Astrocyte (in vitro differentiated cells and primary cell): ENCODE measurements at places on chromosomes 7 and 10. TPM values are rescaled to one million over a fixed set of nuclear protein-coding genes. Genes with fewer than 3 reads are reported as not detected.

- no peak overlapping the region for H3K27ac ChIP-seq
- DNase-seq: no peak
- H3K27me3 ChIP-seq: no peaks in the 10 kb centered on the region
- no peaks in the 10 kb centered on the region for H3K36me3 ChIP-seq
- H3K4me3 ChIP-seq: no peak overlapping the region
- H3K4me1 ChIP-seq: no peaks in the 10 kb centered on the region
These were observed 401.9 kb downstream of the THSD7A start for GRCh38 chr7:11430112-11430511.

DNA sequence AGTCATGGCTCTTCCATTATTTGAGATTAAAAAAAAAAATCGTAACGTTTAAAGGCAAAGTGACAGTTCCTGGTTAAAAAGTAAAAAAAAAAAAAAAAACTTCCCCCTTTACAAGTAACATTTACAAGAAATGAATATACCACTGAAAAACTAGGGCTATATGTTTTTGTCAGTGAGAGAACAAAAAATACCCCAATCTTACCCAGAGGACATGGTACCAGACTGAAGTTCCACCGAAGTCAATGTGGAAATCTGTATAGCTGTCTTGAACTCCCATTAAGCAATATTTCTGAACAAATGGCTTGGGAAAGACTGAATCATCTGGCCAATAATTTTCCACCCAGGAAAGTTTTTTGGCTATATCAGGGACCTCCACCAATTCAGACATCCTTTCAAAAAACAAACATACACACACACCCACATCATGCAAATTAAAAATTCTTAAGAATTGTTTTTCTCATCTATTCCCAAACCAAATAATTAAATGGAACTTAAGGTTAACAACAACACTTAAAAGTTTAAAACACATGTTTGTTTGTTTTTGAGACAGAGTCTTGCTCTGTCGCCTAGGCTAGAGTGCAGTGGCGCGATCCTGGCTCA is 50.2 kb downstream of the KDM7A start:
- H3K27me3 ChIP-seq: no peaks in the 10 kb centered on the region
- no peak overlapping the region for H3K27ac ChIP-seq
- no peak overlapping the region for H3K4me3 ChIP-seq
- no peak for DNase-seq

DNA sequence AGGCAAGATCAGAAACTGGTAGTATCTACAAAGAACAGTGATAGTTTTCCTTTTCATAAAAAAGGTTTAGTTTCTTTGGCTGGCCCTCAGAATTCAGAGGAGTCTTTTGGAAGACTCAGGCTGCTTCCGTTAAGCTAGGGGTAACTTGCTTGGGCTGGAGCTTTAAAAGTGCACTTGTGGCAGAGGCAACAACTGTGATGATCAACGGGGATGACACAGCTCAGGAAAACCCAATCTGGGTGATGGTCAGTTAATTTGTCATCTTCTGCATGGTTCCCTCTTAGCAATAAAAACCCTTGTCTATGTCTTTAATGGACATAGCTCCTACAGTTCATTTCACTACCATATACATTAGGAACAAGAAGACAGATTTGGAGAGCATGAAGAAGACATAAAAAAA is 46.7 kb downstream of the SGMS1 start:
- H3K27ac ChIP-seq: no peak overlapping the region
- no peaks in the 10 kb centered on the region for H3K36me3 ChIP-seq
- H3K4me3 ChIP-seq: no peak overlapping the region
- H3K4me1 ChIP-seq: peaks cover 7% of the 10 kb centered on the region

DNA sequence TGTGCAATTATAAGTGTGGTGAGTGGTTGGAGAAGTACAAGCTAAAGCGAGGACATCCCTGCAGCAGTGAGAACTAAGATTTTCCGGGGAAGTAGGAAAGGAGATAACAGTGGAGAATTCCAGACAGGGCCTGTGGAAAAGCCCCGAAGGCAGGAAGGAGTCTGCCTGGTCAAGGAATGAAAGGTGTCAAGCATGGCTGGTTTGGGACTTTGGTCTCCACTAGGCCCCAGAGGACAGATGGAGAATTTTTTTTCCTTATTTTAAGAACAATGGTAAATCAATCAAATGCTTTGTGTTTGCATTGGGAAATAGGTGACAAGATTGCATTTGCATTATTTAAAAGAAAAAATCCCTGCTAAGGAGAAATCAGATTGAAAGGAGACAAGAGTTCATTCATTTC is 3.2 kb upstream of the CEP55 start:
- H3K4me1 ChIP-seq: peaks cover 6% of the 10 kb centered on the region
- no peaks in the 10 kb centered on the region for H3K27me3 ChIP-seq
- no peaks in the 10 kb centered on the region for H3K36me3 ChIP-seq
- H3K4me3 ChIP-seq: no peak overlapping the region

DNAH11 gene
- total RNA-seq: 0.43 and 0.72 TPM in 2 replicates

DNA sequence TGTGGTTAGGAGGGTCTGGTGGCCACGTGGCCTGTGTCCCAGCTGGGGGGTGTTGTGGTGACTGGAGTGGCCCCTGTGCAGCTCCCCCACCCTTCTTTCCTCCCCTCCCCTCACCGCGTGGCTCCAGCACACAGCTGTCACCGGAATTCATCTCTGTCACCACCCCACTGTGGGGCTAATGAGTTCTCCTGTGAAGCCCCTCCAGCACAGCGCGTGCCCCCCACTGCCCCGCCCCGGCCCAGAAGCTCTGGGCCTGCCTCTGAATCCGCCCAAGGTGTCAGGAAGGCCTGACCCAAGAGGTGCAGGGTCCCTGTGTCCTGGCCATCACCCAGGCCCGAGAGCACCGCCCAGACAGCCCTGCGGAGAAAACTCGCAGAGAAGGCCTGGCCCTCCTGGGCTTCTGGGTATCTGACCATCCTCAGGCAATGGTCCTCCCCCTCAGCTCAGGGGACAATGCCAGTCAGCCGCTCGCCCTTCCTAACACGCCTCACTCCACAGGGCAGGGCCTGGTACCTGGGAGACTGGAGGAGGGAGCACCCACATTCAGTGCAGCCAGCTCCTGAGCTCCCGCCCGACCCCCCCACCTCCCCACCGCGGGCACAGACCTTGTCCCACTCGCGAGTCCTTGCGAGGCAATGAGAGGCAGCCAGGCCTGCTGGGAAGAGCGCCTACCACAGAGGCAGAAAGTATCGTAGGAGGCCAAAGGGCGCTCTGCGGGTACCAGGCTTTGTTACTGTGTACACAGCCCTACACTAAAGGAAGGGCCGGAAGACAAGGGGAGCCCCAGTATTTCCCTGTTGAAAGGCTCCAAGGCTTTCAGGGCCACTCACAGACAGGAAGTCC is 38.2 kb downstream of the GBX1 start:
- no peaks in the 10 kb centered on the region for H3K27me3 ChIP-seq
- H3K36me3 ChIP-seq: peaks cover 12% of the 10 kb centered on the region
- no peak overlapping the region for H3K4me3 ChIP-seq
- no peak for DNase-seq
- no peak overlapping the region for H3K27ac ChIP-seq
- peaks cover 7% of the 10 kb centered on the region for H3K4me1 ChIP-seq

PRPS1L1 gene
- not detected in 2 replicates for total RNA-seq

DNA sequence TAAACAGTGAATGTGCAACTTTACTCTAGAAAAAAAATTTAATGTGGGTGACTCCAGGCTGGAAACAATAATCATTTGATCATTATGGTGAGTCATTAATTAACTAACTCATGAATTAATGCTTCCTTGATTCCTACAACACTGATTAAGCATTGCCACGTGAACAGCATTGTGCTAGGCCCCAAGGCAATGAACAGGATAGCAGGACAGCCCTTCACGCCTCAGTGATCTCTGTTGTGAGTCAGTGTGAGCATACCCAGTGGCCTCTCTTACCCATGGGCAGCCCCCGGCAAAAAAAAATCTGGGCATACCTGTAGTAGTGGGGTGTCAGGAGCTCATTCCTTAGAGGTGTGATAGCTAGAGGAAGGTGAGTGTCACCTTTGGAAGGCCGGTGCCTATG is 76.0 kb downstream of the DENND2A start:
- H3K36me3 ChIP-seq: peaks cover 8% of the 10 kb centered on the region
- peak; percentile 54 for DNase-seq
- H3K27me3 ChIP-seq: no peaks in the 10 kb centered on the region
- H3K27ac ChIP-seq: no peak overlapping the region
- H3K4me3 ChIP-seq: no peak overlapping the region

TLX1 gene
- not detected in 2 replicates for total RNA-seq

GRCh38 chr7:102272075-102272916 is 14.4 kb upstream of the SH2B2 start:
- no peak overlapping the region for H3K27ac ChIP-seq
- peak; percentile 45 for DNase-seq
- no peaks in the 10 kb centered on the region for H3K27me3 ChIP-seq
- no peak overlapping the region for H3K4me3 ChIP-seq

- H3K36me3 ChIP-seq: no peaks in the 10 kb centered on the region
- DNase-seq: no peak
- H3K4me3 ChIP-seq: no peak overlapping the region
- H3K27ac ChIP-seq: no peak overlapping the region
- peaks cover 3% of the 10 kb centered on the region for H3K4me1 ChIP-seq
- H3K27me3 ChIP-seq: no peaks in the 10 kb centered on the region
These were observed 7.6 kb downstream of the ZRANB1 start for GRCh38 chr10:124949543-124949942.

GRCh38 chr10:28503114-28503513 is 29.8 kb upstream of the WAC start:
- H3K4me3 ChIP-seq: no peak overlapping the region
- H3K36me3 ChIP-seq: no peaks in the 10 kb centered on the region
- H3K27ac ChIP-seq: no peak overlapping the region

DNA sequence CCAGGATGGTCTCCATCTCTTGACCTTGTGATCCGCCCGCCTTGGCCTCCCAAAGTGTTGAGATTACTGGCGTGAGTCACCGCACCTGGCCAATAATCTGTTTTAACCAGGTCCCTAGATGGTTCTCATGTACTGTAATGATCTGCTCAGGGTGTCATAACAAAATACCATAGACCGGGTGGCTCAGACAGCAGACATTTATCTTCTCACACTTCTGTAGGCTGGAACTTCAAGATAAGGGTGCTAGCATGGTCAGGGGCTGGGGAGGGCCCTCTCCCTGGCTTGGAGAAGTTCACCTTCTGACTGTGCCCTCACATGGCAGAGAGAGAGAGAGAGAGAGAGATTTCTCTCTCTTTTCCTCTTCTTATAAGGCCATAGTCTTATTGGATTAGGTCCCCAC is 279.4 kb upstream of the LYZL1 start:
- no peak overlapping the region for H3K4me3 ChIP-seq
- no peaks in the 10 kb centered on the region for H3K4me1 ChIP-seq
- DNase-seq: no peak
- H3K27ac ChIP-seq: no peak overlapping the region
- H3K36me3 ChIP-seq: no peaks in the 10 kb centered on the region

ITGA8 gene
- total RNA-seq: not detected in 2 replicates

CDHR1 gene
- total RNA-seq: 0.41 and 0.75 TPM in 2 replicates

DNA sequence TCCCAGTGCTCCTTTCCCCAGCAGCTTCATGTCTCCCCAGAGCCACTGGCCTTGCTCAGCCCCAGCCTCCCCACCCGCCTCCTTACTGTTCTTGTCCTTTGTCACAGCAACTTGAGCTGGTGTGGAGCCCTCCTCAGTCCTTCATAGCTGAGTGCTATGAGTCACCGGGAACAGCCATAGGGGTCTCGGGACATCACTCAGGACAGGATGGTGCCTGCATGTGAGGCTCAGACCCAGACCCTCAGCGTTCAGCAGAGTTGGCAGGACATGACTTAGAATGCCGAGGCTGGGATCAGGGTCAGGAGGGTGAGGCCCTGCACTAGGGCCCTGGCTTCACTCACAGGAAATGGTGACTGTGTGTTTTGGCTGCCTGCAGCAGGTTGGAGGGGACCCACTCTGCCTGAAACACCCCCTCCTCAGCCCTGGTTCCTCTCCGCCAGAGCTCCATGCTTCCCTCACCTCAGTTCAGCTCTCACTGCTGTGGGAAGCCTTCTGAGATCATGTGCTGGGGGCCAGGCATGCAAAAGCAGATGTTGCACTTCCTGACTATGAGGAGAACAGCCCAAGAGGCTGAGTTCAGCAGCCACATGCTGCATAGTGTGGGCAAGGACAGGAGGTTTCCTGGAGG is 40.7 kb upstream of the GJD4 start:
- no peaks in the 10 kb centered on the region for H3K27me3 ChIP-seq
- H3K4me3 ChIP-seq: no peak overlapping the region
- H3K4me1 ChIP-seq: peaks cover 23% of the 10 kb centered on the region
- H3K36me3 ChIP-seq: no peaks in the 10 kb centered on the region
- peak; percentile 49 for DNase-seq
- peak overlapping the region; percentile 60 for H3K27ac ChIP-seq

DNA sequence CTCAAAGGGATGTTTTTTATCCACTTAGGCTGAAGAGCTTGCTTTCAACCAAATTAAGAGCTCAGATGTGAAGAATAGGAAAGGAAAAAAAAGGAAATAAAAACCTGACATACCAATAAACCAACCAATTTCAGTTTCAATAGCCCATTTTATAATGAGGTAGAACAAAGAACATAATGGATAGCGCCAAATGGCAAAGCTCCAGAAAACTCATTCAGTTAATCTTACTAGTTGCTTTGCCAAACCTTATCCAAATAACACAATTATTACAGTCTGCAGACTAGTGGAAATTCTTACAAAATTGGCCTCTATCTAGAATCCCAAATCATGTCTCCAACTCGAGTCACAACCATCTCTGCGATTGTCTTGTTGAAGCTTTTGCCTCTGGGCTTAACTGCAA is 337.0 kb downstream of the CRPPA start:
- H3K4me3 ChIP-seq: no peak overlapping the region
- DNase-seq: peak; percentile 52
- no peak overlapping the region for H3K27ac ChIP-seq
- no peaks in the 10 kb centered on the region for H3K4me1 ChIP-seq

MYOZ1 gene
- total RNA-seq: 2.2 TPM in 2 replicates

DNA sequence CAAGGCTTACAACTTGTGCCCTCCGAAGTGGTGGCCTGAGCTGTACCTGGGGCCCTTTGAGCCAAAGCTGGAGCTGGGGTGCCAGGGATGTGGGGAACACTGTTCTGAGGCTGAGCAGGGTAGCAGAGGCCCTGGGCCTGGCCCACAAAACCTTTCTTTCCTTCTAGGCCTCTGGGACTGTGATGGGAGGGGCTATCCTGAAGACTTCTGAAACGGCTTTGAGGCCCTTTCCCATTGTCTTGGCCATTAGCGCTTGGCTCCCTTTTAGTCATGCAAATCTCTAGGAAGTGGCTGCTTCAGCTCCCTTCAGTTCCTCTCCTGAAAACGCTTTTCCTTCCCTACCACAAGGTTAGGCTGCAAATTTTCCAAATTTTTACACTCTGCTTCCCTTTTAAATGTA is 16.8 kb upstream of the CRYGN start:
- H3K4me1 ChIP-seq: peaks cover 14% of the 10 kb centered on the region
- DNase-seq: no peak
- H3K36me3 ChIP-seq: no peaks in the 10 kb centered on the region
- no peak overlapping the region for H3K27ac ChIP-seq

DNA sequence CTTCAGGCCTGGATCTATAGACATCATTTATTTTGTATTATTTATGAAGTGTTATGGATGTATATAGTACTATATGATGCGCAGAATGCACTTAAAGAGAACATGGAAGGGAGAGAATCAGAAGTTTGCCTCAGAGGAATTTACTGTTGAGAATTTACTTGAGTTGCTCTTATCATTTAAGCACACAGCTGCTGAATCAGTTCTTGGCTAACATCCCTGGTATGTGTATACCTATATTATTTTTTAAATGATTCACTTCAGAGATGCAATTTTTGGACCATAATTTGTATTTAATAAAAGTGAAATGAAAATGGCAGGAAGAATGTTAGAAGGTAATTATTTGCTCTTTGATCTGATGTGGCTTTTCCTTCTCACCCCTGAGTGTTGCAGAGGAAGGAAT is 191.6 kb downstream of the BICC1 start:
- H3K27ac ChIP-seq: peak overlapping the region; percentile 68
- peak; percentile 84 for DNase-seq
- peaks cover 37% of the 10 kb centered on the region for H3K4me1 ChIP-seq
- no peaks in the 10 kb centered on the region for H3K36me3 ChIP-seq
- H3K4me3 ChIP-seq: no peak overlapping the region
